ENCODE measurements at places on chromosomes 12 and 14.

DNA sequence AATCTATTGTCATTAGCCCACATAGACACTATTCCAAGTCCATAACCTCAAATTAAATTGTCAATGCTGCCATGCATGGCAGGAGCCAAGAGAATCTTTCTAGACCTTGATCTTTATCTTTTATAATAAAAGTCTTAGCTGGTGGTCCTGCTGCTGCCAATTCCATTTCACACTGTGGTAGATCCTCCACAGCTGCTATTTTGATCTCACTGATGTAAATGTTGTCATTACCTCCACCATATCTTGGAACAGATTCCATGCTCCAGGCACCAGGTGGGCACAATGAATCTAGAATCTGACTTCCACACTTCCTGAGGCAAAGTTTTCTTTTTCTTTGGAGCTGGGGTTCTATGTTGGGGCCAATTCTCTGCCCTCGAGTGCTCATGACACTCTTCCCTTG, 161.2 kb downstream of the TMTC3 start:
- DNase-seq: no peak

DNA sequence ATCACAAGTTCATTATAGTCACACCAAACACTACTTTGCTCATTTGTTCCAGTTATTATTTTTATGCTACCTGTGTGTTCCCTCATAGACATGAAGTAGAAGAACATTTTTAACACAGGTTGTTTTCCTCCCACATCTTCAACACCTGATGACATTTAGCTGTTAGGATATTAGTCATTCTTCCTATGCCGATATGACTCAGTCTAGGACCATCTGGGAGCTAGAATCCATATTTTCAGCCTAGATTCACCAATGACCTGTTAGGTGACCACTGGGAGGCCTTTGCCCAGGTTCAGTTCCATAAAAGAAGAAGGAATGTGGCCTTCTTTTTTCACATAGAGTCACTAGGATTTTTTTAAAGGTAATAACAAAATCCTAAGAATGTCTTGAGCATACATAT, 222.8 kb downstream of the C12orf42 start:
- DNase-seq: no peak

- no peak for DNase-seq
These were observed 257.7 kb downstream of the ADGRD1 start for GRCh38 chr12:131211340-131211938.

DNA sequence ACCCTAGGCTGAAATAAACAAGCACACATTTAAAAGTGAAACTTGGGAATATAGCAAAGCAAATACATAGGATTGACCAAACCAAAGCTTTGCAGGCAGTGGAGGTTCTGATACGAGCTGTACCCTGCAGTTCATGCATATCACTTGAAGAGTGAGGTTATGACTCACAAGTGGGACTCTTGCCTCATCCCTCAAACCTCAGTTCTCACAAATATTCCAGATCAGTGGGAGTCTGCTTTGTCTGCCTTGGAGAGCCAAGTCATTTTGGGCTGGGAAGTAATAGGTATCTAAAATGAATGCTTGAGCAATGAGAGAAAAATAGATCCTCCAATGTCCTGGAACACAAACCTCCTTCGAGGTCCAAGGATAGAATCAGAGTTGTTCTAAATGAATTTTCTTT, 116.4 kb downstream of the LRIG3 start:
- DNase-seq: no peak

DNA sequence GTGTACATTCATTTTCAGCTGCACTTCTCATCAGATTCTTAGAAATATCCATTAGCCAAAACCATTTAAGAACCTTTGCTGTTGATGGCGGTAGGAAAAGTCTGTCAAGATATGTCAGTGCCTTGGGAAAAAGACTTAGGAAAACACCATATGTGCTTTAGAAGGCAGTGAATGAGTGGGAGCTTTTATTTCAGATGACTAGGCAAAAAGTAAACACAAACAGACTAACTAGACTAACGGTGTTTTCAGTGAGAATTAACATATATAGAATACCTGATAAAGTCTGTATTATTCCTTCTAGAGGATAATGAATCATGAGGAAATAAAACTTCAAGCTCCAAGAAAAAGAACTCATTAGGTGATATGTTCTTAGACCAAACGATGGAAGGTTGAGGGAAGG, 418.9 kb downstream of the NAV3 start:
- no peak for DNase-seq

GRCh38 chr12:2651068-2651965, 143.5 kb upstream of the FKBP4 start:
- no peak for DNase-seq

DNA sequence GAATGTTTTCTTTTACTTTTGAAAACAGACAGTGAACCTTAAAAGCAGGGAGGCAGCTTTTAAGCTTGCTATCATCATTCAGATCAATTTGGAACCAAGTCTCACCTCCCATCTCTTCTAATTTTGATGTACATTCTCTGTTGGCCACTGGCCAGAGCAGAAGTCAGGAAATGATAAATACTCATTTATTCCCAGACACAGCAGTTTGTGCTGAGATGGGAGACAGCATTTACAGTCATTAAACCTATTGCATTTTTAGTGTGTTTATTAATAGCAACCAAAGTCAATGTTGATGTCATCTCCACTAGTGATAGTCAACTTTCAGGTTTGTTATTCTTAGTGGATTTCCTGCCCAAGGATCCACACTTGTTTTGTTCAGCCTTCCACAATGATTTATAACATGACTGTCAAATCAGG, 320.0 kb upstream of the ATP2B1 start:
- no peak for DNase-seq

GRCh38 chr14:30949651-30950050, 75.3 kb downstream of the COCH start:
- DNase-seq: no peak

- DNase-seq: no peak
These were observed 324.4 kb upstream of the RTL1 start for GRCh38 chr14:101227611-101228594.

DNA sequence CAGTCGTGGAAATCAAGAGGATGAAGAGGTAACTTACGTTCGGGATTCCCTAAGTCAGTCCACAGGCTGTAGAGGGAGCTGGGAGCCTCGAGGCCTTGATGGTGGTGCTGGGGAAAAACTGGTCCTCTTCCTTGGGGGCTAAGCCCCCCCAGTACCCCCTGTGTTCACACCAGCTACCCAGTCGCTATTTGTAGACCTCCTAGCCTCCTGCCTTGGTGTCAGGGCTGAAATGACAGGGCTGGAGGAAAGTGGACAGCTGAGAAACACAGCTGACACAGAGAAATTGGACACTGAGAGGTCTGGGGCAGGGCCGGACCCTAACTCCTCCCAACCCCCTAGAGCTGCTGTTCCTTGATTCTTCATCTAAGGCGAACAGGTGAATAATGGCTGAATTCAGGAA, at the start of gene STAC3:
STAC3 (minus strand) TSS at position 232 of the 400 bp plus-strand sequence. CDS start 1,551 bp downstream, outside the sequence.
- DNase-seq: no peak

- no peak for DNase-seq
These were observed 12.5 kb downstream of the SPTB start for GRCh38 chr14:64867182-64867581.

DNA sequence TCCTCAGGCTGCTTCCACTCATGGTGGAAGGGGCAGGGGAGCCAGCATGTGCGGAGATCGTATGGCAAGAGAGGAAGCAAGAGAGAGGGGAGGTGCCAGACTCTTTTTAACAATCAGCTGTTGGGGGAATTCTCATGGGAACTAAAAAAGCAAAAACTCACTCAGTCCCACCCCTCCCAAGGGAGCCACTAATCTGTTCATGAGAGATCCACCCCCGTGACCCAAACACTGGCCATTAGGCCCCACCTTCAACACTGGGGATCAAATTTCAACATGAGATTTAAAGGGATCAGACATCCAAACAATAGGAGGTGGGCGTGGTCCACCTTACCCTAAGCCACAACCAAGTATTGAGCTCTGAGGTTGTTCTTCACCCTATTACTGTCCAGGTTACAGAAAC, 375.1 kb downstream of the GRIN2B start:
- no peak for DNase-seq

DNA sequence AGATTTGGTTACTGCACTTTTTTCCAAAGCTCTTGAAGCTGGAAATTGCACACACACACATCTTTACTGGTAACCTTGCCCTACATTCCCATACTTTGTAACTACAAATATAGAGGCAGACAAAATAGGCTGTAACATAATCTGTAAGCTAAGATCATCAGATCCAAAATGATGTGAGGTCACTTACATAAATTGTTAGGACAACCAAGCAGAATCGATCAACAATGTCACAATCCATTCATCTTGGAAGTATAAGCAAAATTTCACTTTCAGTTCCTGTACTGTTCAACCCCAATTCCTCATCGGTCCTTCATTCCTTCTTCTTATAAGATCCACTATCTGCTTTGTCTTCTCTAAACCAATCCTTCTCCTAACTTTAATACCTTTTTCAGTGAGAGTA, 72.6 kb downstream of the EPS8 start:
- DNase-seq: no peak

GRCh38 chr12:132071040-132071810, 72.9 kb downstream of the DDX51 start:
- DNase-seq: peak; percentile 51

- no peak for DNase-seq
These were observed 115.0 kb upstream of the EGLN3 start for GRCh38 chr14:34065690-34066391.

DNA sequence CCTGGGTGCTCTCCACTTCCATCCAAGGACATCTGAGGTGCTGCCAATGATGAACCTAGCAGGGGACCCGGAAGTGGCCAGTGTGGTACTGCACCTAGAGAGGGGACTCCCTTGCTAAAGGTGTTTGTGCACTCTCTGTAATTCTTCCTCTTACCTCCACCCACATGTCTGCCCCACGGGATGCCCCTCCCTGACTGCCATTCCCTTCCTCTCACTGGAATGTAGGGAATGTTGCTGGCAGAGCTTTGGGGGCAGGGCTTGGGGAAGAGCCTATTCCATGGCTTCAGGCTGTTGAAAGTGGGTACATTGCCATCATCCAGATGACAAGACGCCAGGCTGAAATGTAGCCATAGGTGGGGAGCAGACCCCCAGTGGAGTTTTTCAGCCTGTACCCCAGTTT, 153.2 kb downstream of the SMOC1 start:
- DNase-seq: no peak

DNA sequence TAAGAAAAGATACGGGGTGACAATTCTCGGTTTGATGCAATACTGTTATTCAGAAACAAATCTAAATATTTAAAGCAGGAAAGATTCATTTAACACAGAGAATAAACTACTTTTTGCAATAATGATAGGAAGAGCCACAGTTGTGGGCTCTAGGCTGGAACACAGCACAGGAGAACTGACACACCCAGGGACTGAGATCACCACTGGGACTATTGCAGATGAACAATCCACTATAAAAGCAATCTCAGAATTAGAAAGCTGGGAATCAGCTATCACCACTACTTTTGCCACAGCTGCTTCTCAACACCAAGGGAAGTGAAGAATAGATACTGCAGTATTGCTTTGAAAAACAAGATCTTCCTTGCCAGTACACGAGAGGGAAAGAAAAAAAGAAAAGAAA, 4.1 kb upstream of the PIK3C2G start:
- no peak for DNase-seq

DNA sequence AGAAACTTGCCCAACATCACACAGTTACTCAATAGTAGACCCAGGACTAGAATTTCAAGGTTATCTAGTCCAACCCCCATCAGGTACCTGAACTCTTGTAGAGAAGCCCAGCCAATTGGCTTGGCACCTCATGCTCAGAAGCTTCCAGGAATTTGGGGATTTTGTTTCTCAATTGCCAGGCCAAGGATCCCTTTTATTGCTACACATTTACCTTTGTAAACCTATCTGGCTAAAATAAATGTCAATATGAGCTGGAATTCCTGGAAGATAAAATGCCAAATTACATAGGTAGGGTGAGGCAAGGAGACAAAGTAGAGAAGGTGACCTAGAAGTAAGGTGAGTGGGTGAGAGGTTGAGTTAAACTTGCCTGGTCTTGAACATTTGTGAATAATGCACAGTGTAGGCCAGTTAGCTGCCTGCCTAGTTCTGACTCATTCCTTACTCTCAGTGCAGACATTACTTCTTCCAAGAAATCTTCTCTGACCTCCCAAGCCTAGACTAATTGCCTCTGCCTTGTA, 36.3 kb downstream of the SDR9C7 start:
- DNase-seq: no peak

- no peak for DNase-seq
These were observed 6.2 kb downstream of the LPCAT3 start for GRCh38 chr12:7012024-7012607.

DNA sequence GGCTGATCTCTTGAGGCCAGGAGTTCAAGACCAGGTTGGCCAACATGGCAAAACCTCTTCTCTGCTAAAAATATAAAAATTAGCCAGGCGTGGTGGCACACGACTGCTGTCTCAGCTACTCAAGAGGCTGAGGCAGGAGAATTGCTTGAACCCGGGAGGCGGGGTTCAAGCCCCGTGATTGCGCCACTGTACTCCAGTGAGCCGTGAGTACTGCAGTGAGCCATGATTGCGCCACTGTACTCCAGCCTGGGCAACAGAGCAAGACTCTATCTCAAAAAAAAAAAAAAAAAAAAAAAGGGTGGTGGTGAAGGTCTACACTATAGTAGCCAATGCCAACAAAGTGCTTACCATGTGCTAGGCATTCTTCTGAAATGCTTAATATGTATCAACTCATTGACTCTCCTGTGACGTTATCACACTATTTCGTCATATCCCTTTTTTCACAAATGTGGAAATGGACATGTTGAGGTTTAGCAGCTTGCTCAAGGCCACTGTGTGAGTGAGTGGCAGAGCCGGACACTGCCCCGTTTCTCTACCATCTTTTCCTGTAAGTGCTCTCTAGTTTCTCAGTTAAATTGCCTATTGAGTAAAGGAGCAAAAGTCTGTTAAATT, 59.6 kb downstream of the GNS start:
- peak; percentile 86 for DNase-seq

DNA sequence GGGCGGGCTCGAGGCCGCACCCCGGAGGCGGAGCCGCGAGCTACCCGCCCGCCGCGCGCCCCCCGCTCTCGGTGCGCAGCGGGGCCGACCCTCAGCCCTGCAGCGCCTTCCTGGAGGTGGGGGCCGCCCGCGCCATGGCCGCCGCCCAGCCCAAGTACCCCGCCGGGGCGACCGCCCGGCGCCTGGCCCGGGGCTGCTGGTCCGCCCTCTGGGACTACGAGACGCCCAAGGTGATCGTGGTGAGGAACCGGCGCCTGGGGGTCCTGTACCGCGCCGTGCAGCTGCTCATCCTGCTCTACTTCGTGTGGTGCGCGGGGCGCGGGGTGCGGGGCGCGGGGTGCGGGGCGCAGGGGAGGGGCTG, at the start of gene P2RX2:
P2RX2 (plus strand) TSS at position 94 of the 361 bp plus-strand sequence; CDS start at position 135, 41 bp downstream.
- DNase-seq: no peak

GRCh38 chr14:93033983-93034670, 81.6 kb downstream of the ITPK1 start:
- DNase-seq: no peak

- no peak for DNase-seq
These were observed 36.3 kb downstream of the STON2 start for GRCh38 chr14:81363746-81364378.

DNA sequence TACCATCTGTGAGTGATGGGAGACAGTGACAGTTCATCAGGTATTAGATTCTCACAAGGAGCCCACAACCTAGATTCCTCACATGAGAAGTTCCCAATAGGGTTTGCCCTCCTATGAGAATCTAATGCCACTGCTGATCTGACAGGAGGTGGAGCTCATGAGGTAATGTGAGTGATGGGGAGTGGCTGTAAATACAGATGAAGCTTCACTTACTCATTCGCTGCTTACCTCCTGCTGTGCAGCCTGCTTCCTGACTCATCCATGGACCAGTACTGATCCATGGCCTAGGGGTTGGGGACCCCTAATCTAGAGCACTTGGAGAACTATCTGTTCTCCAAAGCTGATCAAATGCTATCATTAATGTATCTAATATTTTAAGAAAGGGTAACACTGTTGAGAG, 17.7 kb downstream of the CLEC2D start:
- DNase-seq: no peak

All from suppressor macrophage (primary cell).